Dorsolateral prefrontal cortex (tissue), 122 donors: ENCODE measurements at places on chromosomes 5 and 9. TPM values are rescaled to one million over a fixed set of nuclear protein-coding genes. Genes with fewer than 3 reads are reported as not detected.

Gene SARDH
- total RNA-seq: 5.5 TPM

Gene PCDHA9
- 2.6 TPM for total RNA-seq

- DNase-seq: no peak
These were observed 262.5 kb upstream of the GRIN3A start for GRCh38 chr9:102000956-102001355.

DNA sequence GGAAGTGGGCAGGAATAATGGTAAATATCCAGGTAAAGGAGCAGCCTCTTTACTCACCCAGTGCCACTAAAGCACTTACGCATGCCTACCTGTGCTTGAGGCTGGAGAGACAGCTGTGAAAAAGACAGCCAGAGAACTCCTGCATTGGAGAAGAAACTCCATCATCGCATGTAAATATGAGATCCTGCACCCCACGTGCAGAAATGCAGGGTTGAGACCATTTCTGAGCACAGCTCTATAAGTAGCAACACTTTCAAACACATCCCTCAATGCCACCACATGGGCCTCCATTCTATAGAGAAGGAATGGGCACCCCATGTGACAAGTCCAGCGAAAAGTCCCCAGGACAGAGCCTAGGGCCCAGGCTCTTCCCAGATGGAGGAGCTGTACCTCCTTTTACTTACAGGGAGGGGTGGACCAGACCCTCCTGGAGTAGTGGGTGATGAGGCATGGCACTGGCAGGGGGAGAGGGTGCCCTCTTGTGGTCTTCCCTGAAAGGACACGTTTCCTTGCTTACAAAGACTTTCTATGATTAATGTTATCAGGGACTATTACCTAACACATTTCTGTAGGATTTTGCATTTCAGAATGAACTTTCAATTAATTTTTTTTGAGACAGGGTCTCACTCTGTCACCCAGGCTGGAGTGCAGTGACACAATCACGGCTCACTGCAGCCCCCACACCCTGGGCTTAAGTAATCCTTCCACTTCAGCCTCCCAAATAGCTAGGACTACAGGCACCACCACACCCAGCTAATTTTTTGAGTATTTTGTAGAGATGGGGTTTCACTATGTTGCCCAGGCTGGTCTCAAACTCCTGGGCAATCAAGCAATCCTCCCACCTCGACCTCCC is 55.3 kb upstream of the IL17B start:
- DNase-seq: peak; percentile 41
